ENCODE measurements at places on chromosomes 3 and 15.

- no peak for DNase-seq
Observed at GRCh38 chr15:100005013-100005412, 271.8 kb upstream of the LYSMD4 start.

GRCh38 chr3:119597548-119598288 lies at the start of gene PLA1A:
TSS of gene PLA1A (plus strand) at chr3:119597885. CDS start at chr3:119597914, 29 bp downstream.
- peak; percentile 20 for DNase-seq

DNA sequence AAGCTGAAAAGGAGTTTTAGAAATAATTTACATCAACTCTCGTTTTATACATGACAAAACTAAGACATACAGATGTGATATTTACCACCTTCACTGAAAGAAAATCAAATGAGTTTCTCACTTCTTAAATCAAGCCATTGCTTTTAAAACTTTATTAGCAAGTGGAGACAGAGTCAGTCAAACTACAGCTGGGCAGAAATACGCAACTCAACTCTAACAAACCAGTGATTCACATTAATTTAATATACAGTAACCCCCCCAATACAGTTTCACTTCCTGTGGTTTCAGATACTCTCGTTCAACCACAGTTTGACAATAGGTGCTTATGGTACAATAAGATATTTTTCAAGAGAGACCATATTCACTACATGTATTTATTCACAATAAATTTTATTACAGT lies 477.1 kb downstream of the MAGI1 start:
- no peak for DNase-seq

- DNase-seq, result no peak
Observed at GRCh38 chr3:16477056-16477455, 36.4 kb downstream of the RFTN1 start.

- no peak for DNase-seq
Observed at GRCh38 chr15:74642348-74642733, 26.7 kb downstream of the CLK3 start.

DNA sequence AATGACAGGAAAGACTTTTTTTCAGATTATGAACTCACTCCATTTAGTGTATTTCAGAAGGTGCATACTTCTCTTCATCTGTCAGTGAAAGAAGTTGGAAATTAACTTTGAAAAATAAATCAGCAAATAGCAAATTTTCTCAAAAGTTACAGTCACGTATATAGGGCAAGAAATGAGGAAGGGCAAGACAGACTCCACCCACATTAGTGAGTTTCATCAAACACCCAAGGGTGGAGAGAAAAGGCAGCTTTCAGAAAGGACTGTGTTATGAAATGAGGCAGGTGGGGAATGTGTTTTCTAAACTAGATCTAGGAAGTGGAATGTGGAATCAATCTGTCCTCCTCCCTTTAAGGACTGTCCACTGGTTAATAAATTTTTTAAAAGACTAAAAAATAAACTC lies 2.9 kb downstream of the SLC22A13 start:
- DNase-seq, result peak; percentile 54
